ENCODE measurements at places on chromosomes 7 and 10.

DNA sequence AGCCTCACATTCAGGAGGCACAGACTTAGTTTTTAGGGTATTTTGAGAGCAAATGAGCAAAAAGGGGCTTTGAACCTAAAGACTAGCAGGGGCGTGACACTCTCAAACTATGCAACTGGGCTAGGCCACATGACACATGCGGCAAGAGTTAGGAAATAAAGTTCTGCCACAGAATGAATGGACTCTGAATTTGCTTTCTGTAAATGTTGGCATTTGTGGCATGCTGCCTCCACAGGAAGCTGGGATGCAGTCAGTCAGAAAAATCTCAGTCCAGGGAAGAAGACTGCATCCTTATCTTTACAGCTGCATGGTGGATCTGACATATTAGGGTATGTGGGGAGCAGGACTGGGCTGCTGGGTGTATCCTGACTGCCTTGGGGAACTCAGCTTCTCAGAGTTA lies 181.0 kb downstream of the COBL start:
- DNase-seq: no peak

GRCh38 chr10:85916286-85916685 lies 450.3 kb downstream of the GRID1 start:
- no peak for DNase-seq

DNA sequence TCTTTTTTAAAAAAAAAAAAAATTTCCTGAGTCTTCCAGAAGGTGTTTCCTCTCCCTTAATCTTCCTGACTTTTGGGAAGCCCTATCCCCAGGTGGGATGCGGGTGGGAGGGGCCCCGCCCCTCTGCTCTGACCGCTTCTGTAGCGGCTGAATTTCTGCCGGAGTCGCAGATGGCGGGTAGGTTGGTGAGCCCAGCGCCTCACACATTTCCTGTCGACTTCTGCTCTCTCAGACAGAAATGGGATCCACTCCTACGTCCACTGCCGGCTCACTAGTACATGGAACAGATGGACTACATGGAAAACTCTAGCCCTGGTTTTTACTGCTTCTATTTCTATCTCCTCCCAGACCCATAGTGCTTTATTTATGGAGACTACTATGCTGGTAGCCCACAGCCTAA lies 90.9 kb downstream of the NEUROD6 start:
- DNase-seq: no peak

DNA sequence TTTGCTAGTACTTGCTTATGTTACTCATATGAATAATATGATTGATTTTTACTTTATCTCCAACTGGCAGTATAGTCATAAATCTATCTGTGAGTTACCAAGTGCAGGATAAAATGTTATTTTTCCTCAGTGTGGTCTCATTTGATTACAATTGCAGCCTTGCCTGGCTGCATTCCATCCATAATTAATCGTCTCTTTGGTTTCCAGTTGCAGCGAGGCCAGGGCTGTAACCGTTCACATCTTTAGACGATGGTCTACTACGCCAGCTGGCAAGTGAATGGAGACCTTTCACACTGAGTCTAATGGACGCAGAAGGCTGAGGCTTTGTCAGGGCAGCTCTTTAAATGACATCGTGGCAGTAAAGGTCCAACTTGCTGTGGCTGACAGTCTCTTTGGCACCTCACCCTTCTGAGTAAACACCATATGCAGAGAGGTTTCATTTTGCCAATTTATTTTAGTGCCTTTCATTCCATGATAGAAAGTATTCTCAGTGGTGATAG lies 84.0 kb downstream of the ARL4A start:
- DNase-seq: no peak

DNA sequence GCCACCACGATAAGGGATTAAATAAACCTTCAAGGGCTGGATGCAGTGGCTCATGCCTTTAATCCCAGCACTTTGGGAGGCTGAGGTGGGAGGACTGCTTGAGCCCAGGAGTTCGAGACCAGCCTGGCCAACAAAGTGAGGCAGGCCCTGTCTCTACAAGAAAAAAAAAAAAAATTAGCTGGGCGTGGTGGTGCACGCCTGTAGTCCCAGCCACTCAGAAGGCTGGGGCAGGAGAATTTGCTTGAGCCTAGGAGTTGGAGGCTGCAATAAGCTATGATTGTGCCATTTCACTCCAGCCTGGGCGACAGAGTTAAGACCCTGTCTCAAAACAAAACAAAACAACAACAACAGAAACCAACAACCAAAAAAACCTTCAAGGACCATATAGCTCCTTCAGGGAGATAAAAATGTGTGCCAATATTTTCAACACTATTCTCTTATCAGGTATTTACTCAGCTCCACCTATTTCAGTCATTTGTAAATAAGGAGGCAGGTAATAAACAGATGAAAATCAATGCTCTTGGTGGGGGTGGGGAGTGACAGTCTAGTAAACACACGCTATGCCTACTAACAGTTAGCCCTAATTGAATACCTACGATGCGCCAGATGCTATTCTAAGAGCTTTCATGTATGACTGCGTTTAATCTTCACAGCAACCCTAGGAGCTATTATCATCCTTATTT lies 13.2 kb downstream of the BAIAP2L1 start:
- DNase-seq: no peak

GRCh38 chr7:117837841-117838240 lies 35.4 kb downstream of the CTTNBP2 start:
- no peak for DNase-seq

- no peak for DNase-seq
These were observed 201.3 kb downstream of the SLC25A13 start for GRCh38 chr7:96120445-96121225.

GRCh38 chr10:23868121-23868520 lies 340.8 kb upstream of the KIAA1217 start:
- DNase-seq: no peak

DNA sequence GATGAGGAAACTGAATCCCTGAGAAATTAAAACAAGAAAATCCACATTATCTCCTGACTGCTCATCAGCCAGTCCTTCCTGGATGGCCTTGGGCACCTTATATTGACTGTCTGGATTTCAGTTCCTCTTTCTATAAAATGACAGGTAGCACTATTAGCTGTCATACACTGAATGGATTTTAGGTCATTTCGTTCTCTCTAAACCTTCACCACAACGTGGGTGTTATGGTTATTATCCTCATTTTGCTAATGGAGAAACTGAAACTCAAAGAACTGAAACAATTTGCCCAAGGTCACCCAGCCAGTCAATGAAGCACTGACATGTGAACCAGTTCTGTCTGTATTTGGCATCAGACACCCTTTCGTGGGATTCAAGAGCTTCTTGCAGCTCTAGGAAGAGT lies 193.8 kb downstream of the CYP26A1 start:
- peak; percentile 22 for DNase-seq

- no peak for DNase-seq
These were observed 812.9 kb downstream of the REEP3 start for GRCh38 chr10:64334084-64334483.

DNA sequence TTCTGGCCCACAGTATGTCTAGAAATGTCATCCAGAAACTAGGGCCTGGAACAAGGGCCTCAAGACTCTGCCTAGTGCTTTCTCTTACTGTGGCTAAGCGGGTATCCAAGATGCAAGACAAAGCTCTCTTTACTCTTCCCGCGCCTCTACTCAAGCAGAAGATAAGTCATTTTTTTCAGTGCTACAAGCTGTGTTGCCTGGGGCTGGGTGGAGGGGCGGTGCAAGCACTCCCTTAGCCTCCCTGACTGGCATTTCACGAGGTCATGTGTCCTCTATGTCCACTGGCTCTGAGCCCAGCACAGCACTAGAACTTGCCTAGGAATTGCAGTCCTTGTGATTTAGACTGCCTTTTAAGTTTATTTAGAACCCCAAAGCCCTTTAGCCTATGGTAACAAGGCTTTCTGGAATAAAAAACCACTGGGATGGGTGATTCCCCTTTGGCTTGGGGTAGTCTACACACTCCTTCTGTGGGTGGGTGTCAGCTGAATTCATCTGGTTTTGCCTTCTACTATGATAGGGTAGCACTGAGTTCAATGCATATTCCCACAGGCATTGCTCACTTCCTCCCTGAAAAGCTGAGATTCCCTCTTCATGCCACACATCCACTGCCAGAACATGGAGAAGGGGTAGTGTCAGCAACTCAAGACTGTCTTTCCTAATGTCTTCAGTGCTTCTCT lies 371.8 kb upstream of the KCND2 start:
- DNase-seq: no peak

DNA sequence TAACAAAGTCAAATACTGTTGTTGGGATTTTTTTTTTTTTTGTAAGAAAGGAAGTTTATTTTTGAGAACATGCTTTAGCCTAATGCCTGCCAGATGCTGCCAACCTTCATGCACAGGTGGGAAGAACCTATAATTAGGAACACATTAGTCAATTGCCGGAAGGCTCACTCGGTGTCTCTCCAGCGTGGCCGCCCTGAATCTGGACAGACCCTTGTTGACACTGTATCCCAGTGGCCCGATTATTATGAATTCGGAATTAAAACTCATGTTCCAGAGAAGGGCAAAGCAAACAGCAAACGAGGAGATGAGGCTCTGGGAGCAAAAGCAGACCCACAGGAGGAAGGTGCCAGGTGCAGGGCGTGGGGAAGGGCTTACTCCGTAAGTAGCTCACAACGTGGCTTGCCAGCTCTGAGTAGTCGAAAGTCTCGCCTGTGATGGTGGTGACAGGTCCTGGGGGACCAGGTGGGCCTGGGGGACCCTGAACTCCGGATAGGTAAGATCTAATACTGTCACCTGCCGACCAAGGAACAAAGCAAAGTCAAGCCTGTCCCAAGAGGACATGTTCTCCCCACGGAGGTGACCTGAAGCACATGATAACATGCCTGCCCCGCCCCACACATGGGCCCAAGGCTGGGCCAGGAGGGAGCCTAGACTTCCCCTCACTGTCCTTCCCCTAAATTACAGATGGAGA lies 48.3 kb downstream of the COL17A1 start:
- no peak for DNase-seq

GRCh38 chr10:71888623-71889387 lies 37.8 kb upstream of the PSAP start:
- peak; percentile 45 for DNase-seq

GRCh38 chr7:12409097-12409711 lies 5.5 kb upstream of the VWDE start:
- no peak for DNase-seq

GRCh38 chr7:140304191-140304799 lies 94.0 kb downstream of the SLC37A3 start:
- peak; percentile 56 for DNase-seq

DNA sequence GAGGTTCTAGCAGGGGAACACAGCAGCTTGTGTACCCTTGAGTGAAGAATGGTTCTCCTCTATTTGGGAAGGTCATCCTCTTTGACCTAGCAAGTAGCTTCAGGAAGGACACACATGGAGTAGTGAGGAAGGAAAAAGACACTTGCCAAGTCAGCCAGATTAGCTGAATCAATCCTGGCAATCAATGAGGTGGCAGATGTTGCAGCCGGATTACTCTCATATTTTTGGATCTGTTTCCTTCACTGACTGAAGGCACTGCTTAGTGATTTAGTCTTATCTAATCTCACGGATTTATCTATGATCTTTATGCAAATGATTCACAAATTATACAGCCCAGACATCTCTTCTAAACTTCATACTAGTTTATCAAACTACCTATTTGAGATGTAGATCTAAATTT lies 218.8 kb downstream of the GPR158 start:
- DNase-seq: no peak

- DNase-seq: peak; percentile 17
These were observed 92.0 kb downstream of the ZFAND4 start for GRCh38 chr10:45580371-45581215.

- no peak for DNase-seq
These were observed 65.2 kb downstream of the DLG5 start for GRCh38 chr10:77861366-77861765.

GRCh38 chr10:132485391-132485790 lies 52.2 kb upstream of the INPP5A start:
- no peak for DNase-seq

- no peak for DNase-seq
These were observed 2.9 kb downstream of the MYL10 start for GRCh38 chr7:101626069-101626671.

DNA sequence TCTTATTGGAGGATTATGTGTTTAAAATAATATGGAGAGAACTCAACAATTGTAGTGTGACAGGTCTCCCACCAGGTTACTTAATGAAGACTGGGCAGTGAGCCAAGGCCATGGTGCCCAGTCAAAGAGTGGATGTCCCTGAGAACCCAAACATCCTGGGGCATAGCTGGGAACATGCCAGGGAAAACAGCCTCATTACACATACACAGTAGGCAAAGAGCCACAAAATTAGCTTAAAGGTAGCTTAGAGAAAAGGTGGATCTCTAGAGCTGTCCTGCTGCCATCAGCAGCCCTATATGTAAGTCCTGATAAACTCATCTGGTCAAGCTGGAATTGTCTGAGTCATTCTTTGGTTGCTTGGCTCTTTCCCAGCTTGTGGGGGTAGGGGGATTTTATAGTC lies 287.8 kb downstream of the PHF14 start:
- DNase-seq: no peak

DNA sequence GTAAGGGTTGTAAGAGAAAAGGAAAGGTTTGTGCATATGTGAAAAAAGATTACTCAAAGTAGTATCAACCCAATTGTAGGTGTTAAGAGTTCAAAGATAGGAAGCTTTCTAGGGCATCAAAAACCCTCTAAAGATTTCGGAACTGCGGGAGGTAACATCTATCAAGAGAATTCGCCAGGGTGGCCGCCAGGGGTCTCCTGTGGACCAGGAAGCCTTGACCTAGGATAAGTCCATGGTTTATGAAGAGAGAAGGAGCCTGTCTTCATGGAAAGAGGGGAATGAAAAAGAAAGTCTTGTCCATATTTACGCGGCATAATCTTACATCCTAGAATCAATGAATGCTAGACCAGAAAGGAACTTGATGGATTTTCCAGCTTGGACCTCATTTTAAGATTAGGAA lies 140.7 kb upstream of the CALCR start:
- DNase-seq: peak; percentile 36

- DNase-seq: no peak
These were observed 31.7 kb upstream of the AGR2 start for GRCh38 chr7:16836481-16836880.

DNA sequence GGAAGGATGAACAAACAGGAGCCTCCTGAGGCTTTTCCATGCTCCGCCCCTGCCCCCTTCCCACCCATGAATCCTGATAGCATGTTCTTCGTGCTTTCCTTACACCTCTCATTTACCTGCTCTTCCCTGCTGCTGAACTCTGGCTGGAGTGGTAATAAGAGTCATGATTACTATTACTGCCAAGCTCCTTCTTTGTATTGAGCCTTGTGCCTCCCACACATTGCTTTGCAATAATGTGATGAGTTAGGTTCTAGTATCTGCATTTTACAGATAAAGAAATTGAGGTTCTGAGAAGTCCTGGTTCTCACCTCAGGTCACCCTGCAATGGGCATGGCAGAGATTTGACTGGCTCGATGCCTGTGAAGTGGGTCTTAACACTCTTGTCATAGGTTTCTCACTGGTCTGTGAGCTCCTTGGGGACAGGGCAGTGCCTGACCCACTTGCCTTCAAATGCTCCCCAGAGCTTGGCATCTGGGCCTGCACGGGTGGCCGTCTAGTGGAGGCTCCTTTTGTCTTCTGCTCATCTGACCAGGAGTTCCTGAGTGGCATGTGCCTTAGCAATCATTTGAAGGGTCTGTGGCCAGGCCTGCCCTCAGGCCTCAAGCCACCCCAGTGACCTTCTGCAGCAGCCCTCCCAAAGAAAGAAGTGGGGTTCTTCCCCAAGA lies 309.2 kb upstream of the ZMIZ1 start:
- DNase-seq: no peak

Measured in activated CD4-positive, alpha-beta T cell treated with anti-CD3 and anti-CD28 coated beads, Interleukin-2, Interleukin-4, amounts not matched to agents 100 ng/mL and 50 ng/mL, durations not matched to agents 16 hours and 8 hours (primary cell).